ENCODE measurements at places on chromosomes 11 and 22. TPM values are rescaled to one million over a fixed set of nuclear protein-coding genes. Genes with fewer than 3 reads are reported as not detected.

BAIAP2L2 gene
- 4.1 TPM for total RNA-seq

IFITM1 gene
- 9.6 TPM for total RNA-seq

IL18 gene
- total RNA-seq, result not detected

SULT4A1 gene
- total RNA-seq, result not detected

NCR3LG1 gene
- 27.6 TPM for total RNA-seq

CTSW gene
- under 0.01 TPM for total RNA-seq

CHRNA10 gene
- total RNA-seq, result 1.6 TPM

KDELR3 gene
- 88.6 TPM for total RNA-seq

SART1 gene
- total RNA-seq, result 34.2 TPM

ZNF214 gene
- 1.8 TPM for total RNA-seq

KCNE3 gene
- 0.37 TPM for total RNA-seq

CYB5R2 gene
- total RNA-seq, result 17.6 TPM

GGTLC3 gene
- total RNA-seq, result not detected

MMP7 gene
- not detected for total RNA-seq

MRGPRF gene
- total RNA-seq, result 40.1 TPM

MMP8 gene
- total RNA-seq, result not detected

ZBTB16 gene
- total RNA-seq, result 37.1 TPM

SNAP29 gene
- total RNA-seq, result 9.8 TPM

CSF2RB gene
- not detected for total RNA-seq

Data from subcutaneous preadipocyte (primary cell).